ENCODE measurements at places on chromosomes 6 and 20.

DNA sequence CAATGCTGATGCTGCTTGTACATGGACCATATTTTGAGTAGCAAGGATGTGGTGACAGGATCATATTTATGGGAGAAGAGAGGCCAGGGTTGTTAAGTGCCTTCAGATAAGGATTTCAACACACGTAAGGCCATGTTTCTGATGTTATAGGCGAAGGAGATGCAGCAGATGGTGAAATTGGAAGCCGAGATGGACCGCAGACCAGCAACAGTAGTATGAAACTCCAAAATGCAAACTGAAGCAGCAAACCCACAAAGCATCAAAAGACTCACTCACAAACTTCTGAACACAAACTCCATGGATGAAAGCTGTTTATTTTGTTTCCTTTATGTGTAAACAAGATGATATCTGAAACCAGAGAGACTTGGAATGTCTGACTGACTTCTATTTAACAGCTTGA lies 35.6 kb upstream of the LAMP5 start:
- DNase-seq = no peak

GRCh38 chr6:41536795-41537758 lies 9.1 kb upstream of the FOXP4 start:
- no peak for DNase-seq

DNA sequence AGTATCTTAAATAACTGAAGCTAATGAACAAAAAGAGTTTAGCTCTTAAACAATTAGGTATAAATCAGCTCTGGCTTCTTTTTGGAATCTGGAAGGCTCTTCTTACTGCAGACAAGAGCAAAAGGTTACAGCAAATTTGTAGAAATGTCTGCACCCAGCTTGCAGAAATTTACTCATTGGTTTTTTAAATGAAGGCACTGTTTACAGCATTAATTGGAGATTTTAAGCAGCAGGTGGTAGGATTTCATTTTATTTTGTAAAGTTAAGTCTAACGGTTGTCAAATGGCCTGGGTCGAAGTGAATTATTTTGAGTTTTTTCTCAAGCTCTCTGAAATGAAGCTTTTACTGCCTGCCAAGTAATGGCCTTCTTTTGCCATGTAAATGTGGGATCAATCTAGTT lies 102.1 kb downstream of the NRSN1 start:
- no peak for DNase-seq

DNA sequence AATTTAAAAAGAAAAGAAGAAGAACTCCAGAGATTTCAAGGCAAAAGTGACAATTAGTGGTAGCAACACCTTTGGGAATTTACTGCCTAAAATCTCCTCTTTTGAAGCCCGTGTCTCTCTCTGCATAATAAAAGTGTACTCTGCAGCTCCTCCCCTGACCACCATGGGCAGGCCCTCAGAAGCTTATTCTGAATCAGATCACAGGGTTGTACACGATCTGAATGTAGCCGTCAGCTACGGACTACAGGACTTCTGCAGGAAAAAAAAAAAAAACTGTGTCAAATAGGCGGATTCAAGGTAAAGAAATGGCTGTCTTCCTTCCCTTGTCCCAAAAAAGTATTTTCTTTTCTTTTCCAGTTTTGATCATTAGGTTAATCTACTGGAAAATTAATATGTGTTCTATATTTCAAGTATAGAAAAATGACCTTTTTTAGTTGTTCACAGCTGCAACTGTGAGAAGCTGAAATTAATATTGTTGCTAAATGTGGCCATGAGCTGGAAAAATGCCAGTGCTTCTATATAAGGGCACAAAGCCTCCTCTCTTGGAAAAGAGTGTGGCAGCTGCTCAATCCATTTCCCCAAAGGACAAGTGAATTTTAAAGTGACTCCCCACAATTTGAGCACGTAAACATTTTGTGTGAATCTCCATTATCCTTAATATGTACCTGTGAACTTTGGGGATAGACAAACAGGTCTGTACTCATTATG lies 397.4 kb downstream of the C6orf118 start:
- no peak for DNase-seq

DNA sequence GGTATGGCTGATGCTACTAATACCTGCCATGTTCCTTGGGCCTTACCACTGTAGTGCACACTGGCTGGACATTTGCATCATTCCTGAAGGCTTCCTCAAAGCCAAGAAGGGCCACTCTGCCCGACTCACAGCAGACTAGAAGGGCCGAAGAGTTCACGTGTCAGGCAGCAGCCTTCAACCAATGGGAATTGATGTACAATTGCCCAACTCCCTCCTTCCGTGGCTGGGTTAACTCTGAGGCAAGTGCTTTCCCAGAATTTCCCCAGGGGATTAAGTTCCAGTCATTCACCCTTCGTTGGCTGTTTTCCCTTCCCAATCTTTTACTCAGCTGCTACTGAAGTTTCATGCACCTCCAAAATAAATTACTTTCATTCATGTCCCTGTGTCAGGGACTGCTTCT lies 29.8 kb downstream of the PSMB9 start:
- DNase-seq = peak; percentile 29

- peak; percentile 53 for DNase-seq
These were observed 2.5 kb downstream of the ZSCAN26 start for GRCh38 chr6:28269492-28269891.

GRCh38 chr6:166693880-166694279 lies 66.8 kb upstream of the RPS6KA2 start:
- DNase-seq = no peak

DNA sequence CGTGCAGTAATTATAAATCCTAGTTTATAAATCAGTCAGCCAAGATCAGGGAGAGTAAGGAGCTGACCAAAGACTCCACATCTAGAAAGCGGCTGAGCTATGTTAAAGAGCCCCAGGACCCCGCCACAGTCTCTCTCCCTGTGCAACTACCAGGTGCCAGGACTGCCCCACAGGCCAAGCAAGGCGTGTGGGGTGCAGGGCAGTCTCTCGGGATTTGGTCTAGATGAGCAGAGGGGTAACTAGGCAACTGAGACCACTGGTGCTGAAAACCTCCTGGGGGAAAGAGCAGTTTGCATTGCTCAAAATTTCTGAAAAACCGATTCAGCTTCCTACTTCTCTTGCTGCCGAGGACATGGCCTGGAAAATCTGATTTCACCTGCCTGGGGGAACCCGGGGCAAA lies 10.4 kb downstream of the PMEPA1 start:
- DNase-seq = no peak

DNA sequence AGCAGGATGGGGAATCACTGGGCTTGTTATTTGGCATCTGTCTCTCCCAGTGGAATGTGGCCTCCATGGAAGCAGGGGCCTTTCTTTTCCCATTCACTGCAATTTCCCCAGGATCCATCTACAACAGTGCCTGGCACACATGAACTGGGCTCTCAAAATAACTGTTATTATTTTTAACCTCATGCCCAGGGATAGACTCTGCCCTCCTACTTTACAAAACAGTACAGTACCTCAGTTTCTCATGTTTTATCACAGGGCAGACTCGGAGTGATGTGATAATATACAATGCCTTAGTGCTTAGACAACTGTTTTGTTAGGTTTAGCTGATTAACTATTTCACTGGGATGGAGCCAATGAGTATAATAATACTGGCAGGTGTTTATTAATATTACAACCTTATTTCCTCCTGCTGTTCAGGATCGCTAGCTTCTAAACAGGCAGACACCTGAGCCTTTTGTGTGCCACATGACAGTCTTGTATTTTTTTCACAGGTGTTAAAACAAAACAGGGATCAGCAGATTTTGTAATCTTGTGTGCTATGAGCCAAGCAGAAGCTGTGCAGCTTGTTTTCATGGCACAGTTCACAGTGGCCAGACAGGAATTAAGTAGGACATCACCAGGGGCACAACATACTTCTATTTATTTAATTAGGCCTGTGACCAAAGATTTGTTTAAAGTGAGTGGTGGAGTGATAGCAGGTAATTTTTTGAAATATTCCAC lies 157.7 kb upstream of the EYA4 start:
- no peak for DNase-seq

DNA sequence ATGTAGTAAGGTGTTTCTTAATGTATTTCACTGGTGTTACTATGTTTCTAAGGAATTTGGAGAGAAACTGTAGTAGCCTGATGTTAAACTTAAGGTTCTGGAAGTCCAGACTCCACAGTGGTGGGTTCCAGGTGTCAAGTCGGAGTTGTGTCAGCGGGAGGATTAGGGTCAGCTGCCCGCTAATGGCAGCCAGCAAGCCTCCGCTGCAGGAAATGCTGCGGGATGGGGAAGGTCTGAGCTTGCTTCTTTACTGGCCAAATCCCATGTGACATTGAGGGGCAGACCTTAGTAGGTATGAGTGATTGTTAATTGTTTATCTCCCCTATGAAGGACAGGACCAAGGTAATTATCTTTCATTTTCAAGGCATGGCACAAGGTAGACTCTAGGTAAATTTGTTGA lies 3.7 kb upstream of the ARID1B start:
- DNase-seq = no peak

GRCh38 chr20:38840894-38841470 lies 35.5 kb downstream of the PPP1R16B start:
- no peak for DNase-seq

- peak; percentile 69 for DNase-seq
These were observed 18.6 kb upstream of the FOXO3 start for GRCh38 chr6:108541843-108542759.

GRCh38 chr6:35260591-35261570 lies 1.3 kb downstream of the ZNF76 start:
- DNase-seq = no peak

DNA sequence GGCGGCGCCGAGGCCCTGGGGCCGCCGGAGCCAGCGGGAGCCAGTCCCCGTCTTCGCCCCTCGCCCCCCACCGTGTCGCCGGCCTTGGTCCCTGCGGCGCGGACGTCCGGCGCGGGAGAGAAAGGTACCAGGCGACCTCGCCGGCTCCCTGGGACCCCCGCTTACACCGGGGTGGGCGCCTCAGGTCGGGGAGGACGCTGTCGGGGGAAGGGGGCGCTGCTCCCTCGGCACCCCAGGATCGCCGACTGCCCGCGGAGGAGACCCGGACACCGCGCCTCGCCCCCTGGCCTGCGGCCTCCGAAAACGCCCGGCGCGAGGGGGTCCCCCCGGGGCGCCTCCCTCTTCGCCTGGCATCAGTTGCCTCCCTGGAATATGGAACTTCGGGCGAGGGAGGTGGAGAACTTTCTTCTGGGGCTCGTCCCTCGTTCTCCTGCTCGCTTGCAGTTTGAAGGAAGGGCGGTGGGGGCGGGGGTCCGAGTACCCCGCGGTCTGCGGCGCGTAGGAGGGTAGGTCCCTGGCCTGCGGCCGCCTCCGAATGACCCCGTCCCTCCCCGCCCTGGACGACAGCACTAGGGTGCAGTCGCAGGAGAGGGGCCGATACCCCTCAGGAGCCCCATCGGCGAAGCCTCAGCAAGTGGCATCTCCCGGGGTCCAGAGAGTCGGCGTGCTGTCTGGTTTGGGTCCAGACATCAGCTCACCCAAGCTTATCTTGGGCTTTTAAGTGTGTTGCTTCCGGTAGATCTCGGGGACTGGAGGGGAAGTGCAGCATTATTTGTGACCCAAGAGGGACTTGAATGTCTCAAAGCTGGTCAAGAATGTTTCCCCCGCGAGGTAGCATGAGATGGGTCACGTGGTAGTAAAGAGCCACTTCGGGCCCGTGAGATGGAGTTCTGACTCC lies 549 bp downstream of the ANKRD6 start:
- no peak for DNase-seq

Measured in fibroblast of skin of left quadriceps (primary cell).